ENCODE measurements at places on chromosomes 5 and 9.

DNA sequence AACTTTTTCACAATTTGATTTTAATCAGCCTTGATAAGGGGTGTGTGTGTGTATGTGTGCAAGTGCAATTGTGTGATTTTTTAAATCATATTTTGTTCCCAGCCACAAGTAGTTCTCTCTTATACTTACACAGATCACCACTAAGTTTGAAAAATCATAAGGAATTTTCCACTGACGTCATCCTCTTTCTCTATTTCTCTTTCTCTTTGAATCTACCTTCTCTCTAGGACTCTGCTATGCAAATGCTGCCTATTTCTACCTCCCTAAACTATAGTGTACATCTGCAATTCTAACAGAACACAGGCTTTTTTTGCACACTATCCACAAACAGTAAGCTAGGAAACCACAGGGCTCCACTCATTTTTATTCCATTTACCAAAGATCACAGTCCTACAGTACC, 254.6 kb upstream of the CYLC2 start:
- no peak for DNase-seq

- DNase-seq, result no peak
Observed at GRCh38 chr5:177303925-177304391, 359 bp downstream of the PRELID1 start.

DNA sequence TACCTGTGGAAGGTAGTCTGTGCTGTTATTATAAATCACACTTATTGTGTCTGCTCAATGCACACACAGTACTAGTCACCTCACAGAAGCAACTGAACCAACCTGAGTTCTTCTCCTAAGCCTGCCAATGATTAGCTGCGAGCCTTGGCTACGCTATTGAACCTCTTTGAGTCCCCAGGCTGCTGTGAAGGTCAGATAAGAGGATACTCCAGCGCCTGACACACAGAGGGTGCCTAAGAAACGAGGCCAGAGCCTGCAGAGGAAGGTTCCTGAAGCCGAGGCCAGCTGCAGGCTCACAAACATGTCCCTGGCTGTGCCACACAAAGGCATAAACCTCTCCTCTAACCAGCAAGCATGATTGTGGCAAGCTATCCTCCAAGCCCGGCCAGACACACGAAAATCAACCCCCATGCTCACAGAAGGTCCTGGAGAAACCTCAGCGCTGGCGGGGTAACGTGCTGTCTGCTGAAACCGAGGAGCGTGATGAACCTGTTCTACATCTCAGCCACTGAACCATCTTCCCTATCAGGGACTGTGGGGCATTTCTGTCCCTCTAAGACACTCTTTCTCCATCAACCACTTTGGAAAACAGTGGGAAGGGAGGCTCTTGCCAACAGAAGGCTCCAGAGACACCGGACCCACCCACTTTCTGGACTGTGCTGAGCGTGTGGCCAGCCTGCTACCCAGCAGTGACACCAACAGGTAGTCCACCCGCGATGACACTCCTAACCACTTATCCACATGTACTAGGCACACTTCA, 53.2 kb upstream of the SLC25A51 start:
- DNase-seq, result no peak

- DNase-seq, result no peak
Observed at GRCh38 chr5:142053426-142054151, 40.8 kb upstream of the GNPDA1 start.

DNA sequence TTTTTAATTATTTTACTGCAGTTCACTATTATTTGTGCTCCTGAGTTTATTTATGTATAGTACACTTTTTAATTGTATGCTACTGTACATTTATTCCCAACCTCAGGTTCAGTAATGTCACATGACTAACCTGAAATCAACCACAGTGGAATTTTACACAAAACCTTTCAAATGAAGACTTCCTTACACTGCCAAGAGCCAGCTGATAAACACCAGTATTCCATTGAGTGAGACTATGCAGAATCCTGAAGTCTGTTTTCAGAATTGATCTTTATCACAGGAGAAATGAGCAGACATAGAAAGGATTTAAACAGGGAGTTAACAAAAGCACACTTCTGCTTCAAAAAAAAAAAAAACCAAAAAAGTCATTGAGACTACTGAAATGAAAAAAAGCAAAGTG, 219.5 kb downstream of the PRR16 start:
- no peak for DNase-seq

All from NCI-H1436 (cell line).